Stimulated activated CD8-positive, alpha-beta memory T cell treated with anti-CD3 and anti-CD28 coated beads, Interleukin-7, amount 100 ng/mL, for 24 hours (primary cell): ENCODE measurements at places on chromosomes 12 and 14.

DNA sequence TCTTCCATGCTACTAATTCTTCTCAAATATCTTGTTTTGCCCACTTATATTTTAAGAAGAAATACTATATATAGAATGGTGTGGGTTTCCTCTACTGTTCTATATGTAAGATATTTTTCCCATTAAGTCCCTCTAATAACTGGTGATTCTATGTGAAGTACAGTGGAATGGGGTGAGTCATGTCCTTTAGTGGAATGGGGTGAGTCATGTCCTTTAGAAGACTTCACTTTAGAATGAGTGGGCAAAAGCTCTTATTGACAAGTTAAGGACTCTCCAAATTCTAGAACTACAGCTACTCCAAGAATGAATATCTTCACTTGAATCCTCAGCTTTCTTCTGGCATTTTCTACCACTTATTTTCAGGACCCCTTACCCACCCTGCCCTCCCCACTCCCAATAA, 349.9 kb downstream of the ETNK1 start:
- DNase-seq = no peak

DNA sequence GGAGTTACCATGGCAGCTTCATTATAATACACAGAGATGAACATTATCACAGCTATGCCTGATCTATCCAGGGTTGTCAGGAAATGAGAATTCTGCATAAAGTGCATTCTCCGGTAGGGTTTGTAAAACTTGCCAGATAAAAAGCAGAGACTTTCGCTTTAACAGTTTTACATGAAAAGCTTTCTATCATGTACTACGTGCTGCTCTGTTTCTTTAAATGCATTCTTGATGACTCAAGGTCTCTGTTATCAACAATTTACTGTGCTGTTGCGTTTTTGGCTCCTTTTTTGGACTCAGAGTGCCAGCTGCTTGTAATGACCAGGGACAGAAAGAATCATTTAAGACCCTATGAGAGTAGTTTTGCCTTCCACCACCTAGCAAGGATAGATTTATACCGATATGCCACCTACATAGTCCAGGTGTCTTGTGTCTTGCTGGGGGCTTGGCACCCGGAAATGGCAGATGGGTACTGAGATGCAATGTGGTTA, 371.2 kb downstream of the BTG1 start:
- no peak for DNase-seq

DNA sequence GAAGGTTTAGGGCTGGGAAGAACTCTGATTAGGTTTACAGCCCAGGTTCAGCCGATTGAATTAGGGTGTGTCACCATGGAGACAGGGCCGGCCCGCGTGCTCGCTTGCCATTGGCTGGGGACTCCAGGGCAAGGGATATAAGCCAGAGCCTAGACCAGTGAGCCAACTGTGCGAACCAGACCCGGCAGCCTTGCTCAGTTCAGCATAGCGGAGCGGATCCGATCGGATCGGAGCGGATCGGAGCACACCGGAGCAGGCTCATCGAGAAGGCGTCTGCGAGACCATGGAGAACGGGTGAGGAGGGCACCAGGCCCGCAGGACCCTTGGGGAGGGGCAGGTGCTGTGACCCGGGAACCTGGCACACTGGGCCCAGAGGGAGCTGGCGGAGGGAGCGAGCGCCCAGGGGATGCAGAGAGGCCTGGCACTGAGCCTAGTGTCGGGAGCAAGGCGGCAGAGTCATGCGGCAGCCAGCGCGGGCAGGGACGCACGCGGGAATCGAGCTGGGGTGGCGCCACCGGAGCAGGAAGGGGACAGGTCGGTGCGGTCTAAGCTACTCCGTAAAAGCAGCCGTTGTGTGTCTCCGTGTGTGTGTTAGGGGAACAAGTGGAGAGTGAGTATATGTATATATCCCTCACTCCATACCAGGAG, at the start of gene PNP:
Gene PNP, plus strand, starts transcription at position 165 of the 648 bp plus-strand sequence. Its CDS starts 119 bp downstream, at position 284.
- DNase-seq = peak; percentile 73

GRCh38 chr14:73242357-73242901, 5.1 kb downstream of the PAPLN start:
- DNase-seq = no peak

GRCh38 chr12:2334271-2334670, 281.5 kb downstream of the CACNA1C start:
- no peak for DNase-seq

- no peak for DNase-seq
Measured at GRCh38 chr12:103645202-103645601, 58.1 kb downstream of the STAB2 start.
